Caco-2 (cell line): ENCODE measurements at places on chromosomes 7 and 10.

GRCh38 chr7:157150882-157151281 lies 12.2 kb downstream of the UBE3C start:
- no peak for DNase-seq

DNA sequence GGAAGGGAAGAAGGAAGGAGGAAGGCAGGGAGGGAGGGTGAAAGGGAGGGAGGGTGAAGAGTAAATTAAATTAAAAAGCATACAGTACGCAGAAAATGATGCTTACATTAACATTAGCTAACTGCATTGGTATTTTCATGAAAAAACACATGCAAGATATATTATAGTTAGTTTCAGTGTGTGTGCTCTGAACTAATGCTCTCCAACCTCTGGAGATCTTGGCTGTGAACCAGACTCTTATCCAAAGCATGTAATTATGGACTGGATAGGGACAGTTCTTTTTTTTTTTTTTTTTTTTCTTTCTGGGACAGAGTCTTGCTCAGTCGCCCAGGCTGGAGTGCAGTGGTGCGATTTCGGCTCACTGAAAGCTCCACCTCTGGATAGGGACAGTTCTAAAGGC lies 357.0 kb downstream of the FRMD4A start:
- no peak for DNase-seq

DNA sequence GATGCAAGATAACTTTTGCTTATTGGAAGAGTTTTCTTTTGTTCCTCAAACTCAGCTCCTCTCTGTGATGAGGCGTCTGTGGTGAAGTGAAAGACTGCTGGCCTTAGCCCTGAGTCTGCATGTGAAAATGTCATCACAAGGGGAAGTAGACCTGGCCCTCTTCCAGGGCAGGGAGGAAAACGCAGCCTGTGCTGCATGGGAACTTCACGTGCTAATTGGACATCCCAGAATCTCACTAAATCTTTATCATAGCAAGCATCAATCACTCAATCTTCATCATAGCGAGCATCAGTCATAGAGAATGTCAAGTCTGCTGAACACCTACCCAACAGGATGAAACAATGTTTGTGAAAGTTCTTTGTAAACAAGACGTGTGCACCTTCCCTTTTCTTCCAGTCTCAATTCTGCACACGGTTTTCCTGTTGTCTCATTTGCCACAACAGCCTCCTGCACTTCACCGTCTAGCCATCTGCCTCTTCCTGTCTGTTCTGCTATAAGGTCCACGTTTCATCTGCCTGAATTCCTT lies 314.6 kb downstream of the FRMD4A start:
- DNase-seq, result no peak

- no peak for DNase-seq
Measured at GRCh38 chr10:44460416-44460815, 75.5 kb upstream of the CXCL12 start.

DNA sequence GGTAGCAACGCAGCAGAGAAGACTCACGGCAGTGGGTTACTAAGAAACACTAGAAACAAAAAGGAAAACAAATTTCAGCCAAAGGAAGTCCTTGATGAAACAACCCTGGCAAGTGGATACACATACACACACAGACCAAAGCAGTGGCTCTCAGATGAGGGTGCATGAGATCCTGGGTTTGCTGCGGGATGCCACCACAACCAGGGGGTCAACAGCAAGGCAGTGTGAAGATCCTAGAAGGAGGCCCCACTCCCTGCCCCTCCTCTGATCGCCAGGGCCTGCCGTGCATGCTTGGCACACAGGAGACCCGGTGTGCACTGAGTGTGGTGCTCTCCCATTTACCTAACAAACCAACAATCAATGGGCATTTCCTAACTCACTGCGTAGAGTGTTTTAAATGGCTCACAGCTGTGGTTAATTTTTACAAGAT lies 252.3 kb upstream of the KLF14 start:
- DNase-seq, result no peak

DNA sequence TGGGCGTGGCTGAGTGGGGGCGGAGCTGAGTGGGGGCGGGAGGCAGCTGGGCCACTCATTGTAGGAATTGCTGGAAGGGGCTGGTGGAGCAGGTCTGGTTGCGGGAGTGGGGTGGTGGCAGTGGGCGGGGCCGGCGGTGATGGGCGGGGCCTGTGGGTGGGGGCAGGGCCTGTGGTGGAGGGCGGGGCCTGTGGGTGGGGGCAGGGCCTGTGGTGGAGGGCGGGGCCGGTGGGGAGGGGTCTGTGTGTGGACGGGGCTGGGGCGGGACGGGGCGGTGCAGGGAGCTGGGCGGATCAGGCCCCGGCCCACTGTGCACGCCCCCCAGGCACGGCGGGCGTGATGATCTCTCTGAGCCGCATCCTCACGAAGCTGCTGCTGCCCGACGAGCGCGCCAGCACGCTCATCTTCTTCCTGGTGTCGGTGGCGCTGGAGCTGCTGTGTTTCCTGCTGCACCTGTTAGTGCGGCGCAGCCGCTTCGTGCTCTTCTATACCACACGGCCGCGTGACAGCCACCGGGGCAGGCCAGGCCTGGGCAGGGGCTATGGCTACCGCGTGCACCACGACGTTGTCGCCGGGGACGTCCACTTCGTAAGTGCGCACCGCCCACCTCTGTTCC lies 14.0 kb downstream of the SLC29A4 start:
- DNase-seq, result no peak

GRCh38 chr7:138519061-138519798 lies 59.2 kb downstream of the TRIM24 start:
- no peak for DNase-seq

DNA sequence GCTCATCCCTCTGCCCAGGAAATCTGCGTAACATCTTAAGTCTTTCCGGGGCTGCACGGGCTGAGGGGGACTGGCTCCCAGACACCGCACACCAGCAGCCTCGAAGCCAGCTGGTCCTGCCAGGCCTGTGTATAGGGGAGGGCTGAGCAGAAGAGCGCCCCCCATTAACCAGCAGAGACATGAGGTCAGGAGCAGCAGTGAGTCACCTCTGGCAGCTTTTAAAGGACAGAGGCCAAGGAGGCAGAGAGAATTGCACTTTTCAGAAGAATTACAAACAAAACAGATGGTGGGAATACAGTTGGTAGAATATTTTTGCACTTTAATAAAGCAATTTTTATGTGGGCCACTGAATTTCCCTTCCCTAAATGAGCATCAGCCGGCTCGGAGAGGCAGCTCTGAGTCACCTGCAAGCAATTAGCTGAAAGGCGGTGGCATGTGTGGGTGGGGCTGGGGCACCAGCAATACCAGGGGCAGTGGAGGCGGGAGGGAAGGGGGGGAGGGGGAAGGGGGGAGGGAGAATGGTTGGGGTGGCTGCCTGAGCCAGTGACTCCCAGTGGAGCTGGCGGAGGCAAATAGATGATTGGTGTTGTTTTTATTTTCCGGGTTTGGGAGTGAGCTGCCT lies 39.1 kb downstream of the GOLGA7B start:
- DNase-seq, result no peak

GRCh38 chr10:119693262-119693957 lies 32.4 kb upstream of the INPP5F start:
- DNase-seq, result no peak

DNA sequence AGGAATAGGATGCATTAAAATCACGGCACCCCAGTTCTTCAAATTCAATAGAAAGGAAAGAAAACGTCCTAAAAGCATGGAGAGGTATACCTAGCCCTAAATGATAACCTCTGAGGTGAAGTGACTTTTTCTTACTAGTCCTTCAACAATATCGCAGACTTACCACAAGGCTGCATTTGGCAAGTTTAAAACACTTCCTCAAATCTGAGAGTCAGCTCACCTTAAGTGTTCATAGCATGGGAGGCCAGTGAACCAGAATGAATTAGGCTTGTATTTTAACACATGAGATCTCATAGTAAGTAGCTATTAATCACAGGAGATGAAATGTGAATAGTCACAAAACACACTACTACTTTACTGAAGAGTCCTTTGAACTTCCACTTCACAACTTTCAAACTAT lies 124.2 kb downstream of the RNF32 start:
- no peak for DNase-seq

GRCh38 chr7:100818825-100819224 lies 8.5 kb downstream of the EPHB4 start:
- DNase-seq, result no peak

DNA sequence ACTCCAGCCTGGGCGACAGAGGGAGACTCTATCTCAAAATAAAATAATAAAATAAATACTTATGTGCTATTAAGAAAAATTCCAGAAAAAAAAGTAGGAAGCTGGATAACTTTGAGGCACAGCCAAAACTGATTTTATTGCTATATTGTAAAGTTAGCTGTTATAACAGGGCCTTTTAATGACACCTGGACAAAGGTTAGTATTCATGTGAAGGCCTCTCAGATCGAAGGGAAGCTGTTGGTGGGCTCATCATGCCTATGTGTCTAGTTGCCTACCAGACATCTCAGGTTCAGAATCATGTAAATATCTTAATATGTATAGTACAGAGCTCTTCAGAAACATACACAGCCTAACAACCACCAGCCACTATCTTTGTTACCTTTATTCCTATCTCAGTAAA lies 143.0 kb downstream of the LCOR start:
- DNase-seq, result no peak

- no peak for DNase-seq
Measured at GRCh38 chr10:72087392-72087968, 871 bp downstream of the SPOCK2 start.

DNA sequence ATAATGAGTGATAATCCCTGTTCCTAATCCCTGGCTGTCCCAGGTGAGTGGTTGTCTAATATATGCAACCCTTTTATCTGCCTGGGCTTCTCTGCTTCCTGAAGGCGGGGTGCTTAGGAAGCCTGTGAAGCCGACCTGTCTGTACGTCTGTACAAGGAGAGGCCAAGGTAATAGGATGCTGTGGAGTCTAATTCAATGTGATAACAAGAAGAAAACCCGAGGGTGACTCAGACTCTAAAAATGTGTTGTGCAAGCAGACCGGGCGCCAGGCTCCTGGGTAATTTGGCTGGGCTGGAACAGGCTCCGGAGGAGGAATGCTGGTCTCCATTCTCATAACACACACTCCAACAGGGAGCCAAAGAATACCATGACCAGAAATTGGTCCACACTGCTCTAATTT lies 43.6 kb downstream of the THNSL1 start:
- DNase-seq, result peak; percentile 94

GRCh38 chr10:122471531-122472177 lies 10.3 kb downstream of the HTRA1 start:
- DNase-seq, result no peak

- no peak for DNase-seq
Measured at GRCh38 chr10:58565271-58565670, 52.6 kb downstream of the BICC1 start.

GRCh38 chr10:101441541-101442455 lies 87.8 kb downstream of the BTRC start:
- peak; percentile 53 for DNase-seq

DNA sequence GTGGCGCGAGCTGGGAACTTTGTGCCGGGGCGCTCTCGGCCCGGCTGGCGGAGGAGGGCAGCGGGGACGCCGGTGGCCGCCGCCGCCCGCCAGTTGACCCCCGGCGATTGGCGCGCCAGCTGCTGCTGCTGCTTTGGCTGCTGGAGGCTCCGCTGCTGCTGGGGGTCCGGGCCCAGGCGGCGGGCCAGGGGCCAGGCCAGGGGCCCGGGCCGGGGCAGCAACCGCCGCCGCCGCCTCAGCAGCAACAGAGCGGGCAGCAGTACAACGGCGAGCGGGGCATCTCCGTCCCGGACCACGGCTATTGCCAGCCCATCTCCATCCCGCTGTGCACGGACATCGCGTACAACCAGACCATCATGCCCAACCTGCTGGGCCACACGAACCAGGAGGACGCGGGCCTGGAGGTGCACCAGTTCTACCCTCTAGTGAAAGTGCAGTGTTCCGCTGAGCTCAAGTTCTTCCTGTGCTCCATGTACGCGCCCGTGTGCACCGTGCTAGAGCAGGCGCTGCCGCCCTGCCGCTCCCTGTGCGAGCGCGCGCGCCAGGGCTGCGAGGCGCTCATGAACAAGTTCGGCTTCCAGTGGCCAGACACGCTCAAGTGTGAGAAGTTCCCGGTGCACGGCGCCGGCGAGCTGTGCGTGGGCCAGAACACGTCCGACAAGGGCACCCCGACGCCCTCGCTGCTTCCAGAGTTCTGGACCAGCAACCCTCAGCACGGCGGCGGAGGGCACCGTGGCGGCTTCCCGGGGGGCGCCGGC lies 870 bp downstream of the FZD1 start:
- DNase-seq, result peak; percentile 30
